ENCODE measurements at places on chromosomes 6 and 20. TPM values are rescaled to one million over a fixed set of nuclear protein-coding genes. Genes with fewer than 3 reads are reported as not detected.

Gene CEBPB
- total RNA-seq = 113 TPM

Gene WDR27
- total RNA-seq = 22.5 TPM

Gene IL17A
- total RNA-seq = not detected

Gene ACTL10
- total RNA-seq = 3.1 TPM

Gene EYS
- total RNA-seq = not detected

Gene OSTM1
- total RNA-seq = 116 TPM

Gene TTBK1
- not detected for total RNA-seq

DNA sequence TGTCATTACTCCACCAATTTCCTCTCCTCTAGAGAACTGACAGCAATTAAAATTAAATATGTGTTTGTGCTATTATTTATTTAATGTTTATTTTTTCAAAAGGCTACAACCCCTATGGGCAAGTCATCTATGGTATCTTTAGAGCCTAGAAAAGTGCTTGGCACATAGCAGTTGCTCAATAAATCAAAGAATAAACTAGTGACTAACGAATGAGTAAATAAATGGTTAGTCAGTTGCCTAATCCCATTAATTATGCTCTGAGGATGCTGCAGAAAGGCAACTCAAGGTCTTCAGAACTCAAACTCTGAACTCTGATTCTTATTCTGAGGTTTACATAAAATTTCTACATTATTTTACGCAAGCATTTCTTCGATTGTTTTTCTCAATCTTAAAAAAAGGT is 193.0 kb upstream of the TSHZ2 start:
- no peak overlapping the region for H3K27ac ChIP-seq
- H3K36me3 ChIP-seq = no peaks in the 10 kb centered on the region
- DNase-seq = no peak
- H3K27me3 ChIP-seq = no peaks in the 10 kb centered on the region
- no peak overlapping the region for H3K4me3 ChIP-seq
- no peaks in the 10 kb centered on the region for H3K4me1 ChIP-seq

GRCh38 chr6:51570168-51570921 is 517.1 kb downstream of the PKHD1 start:
- DNase-seq = no peak
- H3K4me1 ChIP-seq = no peaks in the 10 kb centered on the region
- H3K27me3 ChIP-seq = no peaks in the 10 kb centered on the region
- H3K36me3 ChIP-seq = no peaks in the 10 kb centered on the region
- H3K27ac ChIP-seq = no peak overlapping the region

DNA sequence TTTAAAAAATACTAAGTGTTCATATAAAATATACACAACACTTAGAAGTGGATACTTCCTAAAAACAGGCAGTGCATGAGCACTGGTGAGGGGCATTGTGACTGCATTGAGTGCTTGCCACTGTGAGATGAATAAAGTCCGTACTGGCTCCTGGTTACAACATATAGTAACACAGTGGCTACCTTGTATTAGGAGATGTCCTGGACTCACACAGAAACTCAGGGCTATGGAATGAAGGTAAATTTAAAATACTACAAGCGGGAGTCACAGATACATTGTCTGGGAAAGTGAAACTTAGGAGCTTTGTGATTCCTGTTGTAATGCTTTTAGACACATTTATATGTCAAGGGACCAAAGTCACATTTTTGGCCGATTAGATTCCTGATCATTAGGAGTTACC is 36.5 kb upstream of the HLA-G start:
- no peak for DNase-seq
- no peak overlapping the region for H3K4me3 ChIP-seq
- H3K36me3 ChIP-seq = no peaks in the 10 kb centered on the region
- no peaks in the 10 kb centered on the region for H3K4me1 ChIP-seq
- H3K27me3 ChIP-seq = no peaks in the 10 kb centered on the region

DNA sequence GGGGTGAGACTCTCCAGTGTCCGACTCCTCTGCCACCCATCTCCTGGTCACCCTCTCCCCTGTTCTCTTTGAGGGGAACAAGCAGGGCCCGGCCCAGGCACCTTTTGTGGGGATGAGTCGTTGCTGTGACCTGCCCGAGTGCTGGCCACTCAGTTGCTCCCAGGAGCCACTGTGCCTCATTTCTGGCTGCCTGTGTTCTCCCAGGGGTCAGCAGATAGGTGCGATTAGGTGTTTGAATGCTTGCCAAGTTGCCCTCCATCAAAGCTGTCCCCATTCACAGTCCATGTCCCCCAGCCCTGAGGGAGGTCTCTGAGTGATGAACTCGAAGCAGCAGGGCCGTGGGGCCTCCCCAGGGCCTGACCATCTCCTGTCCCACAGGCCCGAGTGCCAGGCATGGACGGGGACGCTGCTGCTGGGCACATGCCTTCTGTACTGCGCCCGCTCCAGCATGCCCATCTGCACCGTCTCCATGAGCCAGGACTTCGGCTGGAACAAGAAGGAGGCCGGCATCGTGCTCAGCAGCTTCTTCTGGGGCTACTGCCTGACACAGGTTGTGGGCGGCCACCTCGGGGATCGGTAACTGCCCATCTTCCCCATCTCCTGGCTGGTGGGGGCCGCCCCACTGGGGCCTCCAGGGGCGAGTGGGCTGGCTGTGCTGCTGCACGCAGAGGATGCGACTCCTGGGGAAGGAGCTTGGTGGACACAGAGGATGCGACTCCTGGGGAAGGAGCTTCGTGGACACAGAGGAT is 4.1 kb downstream of the SLC17A9 start:
- no peak overlapping the region for H3K4me3 ChIP-seq
- no peaks in the 10 kb centered on the region for H3K27me3 ChIP-seq
- H3K4me1 ChIP-seq = peaks cover 20% of the 10 kb centered on the region

GRCh38 chr20:46588532-46589511 is 38.4 kb upstream of the OCSTAMP start:
- H3K27ac ChIP-seq = no peak overlapping the region
- H3K36me3 ChIP-seq = no peaks in the 10 kb centered on the region
- no peaks in the 10 kb centered on the region for H3K4me1 ChIP-seq
- H3K27me3 ChIP-seq = no peaks in the 10 kb centered on the region
- DNase-seq = no peak
- no peak overlapping the region for H3K4me3 ChIP-seq

DNA sequence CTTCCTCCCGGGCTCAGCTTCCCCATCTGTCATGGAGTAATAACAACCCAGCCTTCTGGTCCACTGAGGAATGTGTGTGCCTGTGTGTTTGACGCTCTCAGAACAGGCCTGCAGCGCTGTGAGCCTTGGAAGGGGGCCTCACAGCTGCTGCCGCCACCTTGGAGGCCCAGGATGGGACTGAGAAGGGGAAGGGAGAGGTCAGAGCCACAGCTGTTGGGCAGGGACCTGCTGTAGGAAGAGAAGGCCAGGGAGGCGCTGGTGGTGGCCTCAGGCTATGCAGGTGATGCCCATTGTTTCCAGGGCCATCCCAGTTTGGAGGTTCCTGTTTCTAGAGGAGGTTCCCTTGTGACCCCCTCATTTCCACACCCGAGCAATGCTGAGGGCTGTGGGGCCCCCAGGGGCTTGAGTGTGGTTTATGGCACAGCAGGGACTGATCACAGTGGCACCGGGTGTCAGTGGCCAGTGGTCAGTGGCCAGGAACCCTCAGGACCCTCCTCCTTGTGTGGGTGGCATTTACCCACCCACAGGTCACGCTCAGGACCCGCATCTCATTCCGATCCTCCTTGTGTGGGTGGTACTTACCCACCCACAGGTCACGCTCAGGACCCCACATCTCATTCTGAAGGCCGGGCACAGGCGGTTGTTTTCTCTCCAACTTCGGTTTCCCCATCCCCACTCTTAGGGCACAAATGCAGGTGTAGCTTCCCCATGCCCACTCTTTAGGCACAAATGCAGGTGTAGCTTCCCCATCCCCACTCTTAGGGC is 14.0 kb downstream of the TPD52L2 start:
- H3K27ac ChIP-seq = no peak overlapping the region
- no peak overlapping the region for H3K4me3 ChIP-seq
- DNase-seq = no peak
- H3K4me1 ChIP-seq = no peaks in the 10 kb centered on the region
- H3K27me3 ChIP-seq = no peaks in the 10 kb centered on the region

DNA sequence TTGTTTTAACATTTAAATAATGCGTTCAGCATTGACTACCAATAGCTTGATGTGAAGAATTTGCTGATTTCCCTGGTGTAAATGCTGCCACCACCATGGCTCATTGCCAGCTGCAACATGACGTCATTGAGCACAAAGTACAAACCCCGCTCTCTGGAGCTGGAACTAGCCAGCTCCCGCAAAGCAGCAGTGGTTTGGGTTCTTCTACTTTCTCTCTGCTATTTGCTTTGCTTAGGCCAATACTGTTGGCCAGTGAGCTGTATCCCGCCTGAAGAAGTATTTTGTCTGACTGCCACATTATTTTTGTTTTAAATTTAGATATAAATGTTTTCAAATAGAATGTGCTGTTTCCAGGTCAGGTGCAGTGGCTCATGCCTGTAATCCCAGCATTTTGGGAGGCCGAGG is 47.4 kb upstream of the KIF13A start:
- peaks cover 3% of the 10 kb centered on the region for H3K4me1 ChIP-seq
- peak overlapping the region; percentile 37 for H3K27ac ChIP-seq
- H3K4me3 ChIP-seq = no peak overlapping the region
- H3K36me3 ChIP-seq = no peaks in the 10 kb centered on the region
- DNase-seq = no peak

GRCh38 chr6:79711167-79711566 is 80.0 kb downstream of the SH3BGRL2 start:
- DNase-seq = no peak
- no peaks in the 10 kb centered on the region for H3K4me1 ChIP-seq
- H3K27me3 ChIP-seq = no peaks in the 10 kb centered on the region
- H3K27ac ChIP-seq = no peak overlapping the region
- no peak overlapping the region for H3K4me3 ChIP-seq

DNA sequence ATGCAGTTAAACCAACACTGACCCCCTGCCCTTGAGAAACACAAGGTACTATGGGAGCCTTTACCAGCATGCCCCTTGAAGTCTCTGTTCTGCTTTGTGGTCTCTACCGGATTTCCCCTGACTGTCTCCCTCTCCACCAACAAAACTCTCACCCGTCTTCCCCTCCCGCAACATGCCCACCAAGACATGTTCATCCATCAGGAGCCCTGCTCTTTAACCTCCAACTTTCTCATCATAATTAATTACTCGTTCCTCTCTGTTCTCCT is 1.1 kb downstream of the ZNF165 start:
- peak overlapping the region; percentile 88 for H3K27ac ChIP-seq
- H3K4me1 ChIP-seq = no peaks in the 10 kb centered on the region
- no peaks in the 10 kb centered on the region for H3K27me3 ChIP-seq
- DNase-seq = no peak
- no peaks in the 10 kb centered on the region for H3K36me3 ChIP-seq

- peak overlapping the region; percentile 92 for H3K4me3 ChIP-seq
- H3K27me3 ChIP-seq = no peaks in the 10 kb centered on the region
- peaks cover 50% of the 10 kb centered on the region for H3K4me1 ChIP-seq
Observed at GRCh38 chr20:41137614-41138474, 501 bp downstream of the PLCG1 start.

DNA sequence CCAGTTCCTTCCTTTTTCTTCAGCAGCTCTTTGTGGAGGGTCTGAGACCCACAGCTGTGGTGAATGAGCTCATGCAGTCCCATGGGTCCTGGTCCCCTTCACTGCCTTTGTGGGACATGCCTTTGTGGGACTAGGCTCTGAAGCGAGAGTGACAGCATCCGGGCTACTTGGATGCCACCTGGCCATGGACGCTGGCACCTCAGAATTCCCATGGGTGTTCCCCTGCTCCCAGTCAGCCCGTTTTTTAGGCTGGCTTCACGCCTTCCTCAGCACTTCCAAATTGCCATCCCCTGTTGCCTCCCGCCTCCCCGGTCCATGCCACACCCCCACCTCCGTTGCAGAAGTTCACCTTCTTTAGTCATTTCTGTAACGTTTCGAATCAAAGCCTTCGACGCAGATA is 45.1 kb downstream of the RAMACL start:
- H3K4me1 ChIP-seq = no peaks in the 10 kb centered on the region
- peaks cover 5% of the 10 kb centered on the region for H3K36me3 ChIP-seq
- no peak for DNase-seq
- H3K4me3 ChIP-seq = peak overlapping the region; percentile 2

DNA sequence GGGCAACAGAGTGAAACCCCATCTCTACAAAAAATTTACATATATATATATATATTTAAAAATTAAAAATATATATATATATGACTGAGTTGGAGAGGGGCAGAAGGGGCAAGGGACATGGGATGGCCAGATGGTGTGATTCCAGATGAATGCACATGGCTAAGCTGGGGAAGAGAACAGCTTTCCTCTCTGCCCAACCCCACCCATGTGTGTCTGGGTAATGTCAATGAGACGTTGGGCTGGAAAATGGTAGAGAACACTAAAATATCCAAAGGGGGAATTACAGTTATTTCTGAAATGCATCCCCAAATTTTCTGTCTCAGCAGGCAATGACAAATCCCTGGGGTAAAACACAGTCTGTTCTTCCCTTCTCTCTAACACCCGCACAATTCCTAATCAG is 31.2 kb upstream of the CCND3 start:
- H3K36me3 ChIP-seq = no peaks in the 10 kb centered on the region
- H3K27me3 ChIP-seq = no peaks in the 10 kb centered on the region
- no peaks in the 10 kb centered on the region for H3K4me1 ChIP-seq

- H3K4me3 ChIP-seq = no peak overlapping the region
- H3K4me1 ChIP-seq = no peaks in the 10 kb centered on the region
- DNase-seq = no peak
- no peak overlapping the region for H3K27ac ChIP-seq
Observed at GRCh38 chr6:140970485-140970884, 1162.2 kb upstream of the GJE1 start.

DNA sequence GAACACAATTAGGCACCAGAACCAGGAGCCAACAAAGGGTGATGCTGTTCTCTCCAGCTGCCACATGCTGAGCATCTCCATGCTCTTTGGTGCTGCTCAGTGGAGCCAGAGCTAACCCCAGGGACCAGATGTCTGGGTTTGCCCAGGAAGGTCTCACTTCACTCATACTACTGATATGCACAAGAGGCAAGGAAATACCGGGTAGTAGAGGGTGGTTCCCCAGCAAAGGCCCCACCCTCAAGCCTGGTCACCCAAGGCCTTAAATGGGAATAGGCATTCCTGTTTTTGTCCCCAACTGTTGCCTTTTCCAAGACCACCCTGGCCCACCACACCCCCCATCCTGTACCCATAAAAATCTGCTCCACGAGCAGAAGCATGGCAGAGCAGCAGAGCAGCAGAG is 204.5 kb upstream of the TAB2 start:
- no peak overlapping the region for H3K27ac ChIP-seq
- H3K27me3 ChIP-seq = no peaks in the 10 kb centered on the region
- DNase-seq = no peak
- H3K4me3 ChIP-seq = no peak overlapping the region
- no peaks in the 10 kb centered on the region for H3K36me3 ChIP-seq

DNA sequence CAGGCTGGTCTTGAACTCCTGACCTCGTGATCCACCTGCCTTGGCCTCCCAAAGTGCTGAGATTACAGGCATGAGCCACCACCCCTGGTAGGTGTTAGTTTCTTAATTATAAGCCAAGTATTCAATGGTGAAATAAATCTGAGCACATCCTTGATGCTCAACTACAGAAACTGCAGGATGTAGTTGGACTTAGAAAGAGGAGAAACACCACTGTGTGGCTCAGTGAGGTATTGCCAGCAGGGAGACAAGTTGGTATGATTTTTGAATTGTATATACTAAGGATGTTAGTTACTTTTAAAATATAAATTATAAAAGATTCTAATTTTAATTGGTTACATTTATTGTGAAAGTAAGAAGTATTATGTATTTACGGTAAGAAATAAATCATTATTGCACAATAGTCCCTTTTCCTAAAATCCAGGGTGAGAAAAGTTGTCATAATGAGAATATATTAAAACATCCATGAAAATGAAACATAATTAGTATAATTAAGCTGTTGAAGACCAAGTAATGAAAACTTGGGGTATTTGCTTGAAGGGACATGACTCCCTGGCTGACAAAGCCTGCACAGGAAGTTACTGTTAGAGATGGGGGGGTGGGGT is 17.6 kb downstream of the SLC18B1 start:
- DNase-seq = no peak
- H3K4me3 ChIP-seq = no peak overlapping the region
- H3K27ac ChIP-seq = no peak overlapping the region
- no peaks in the 10 kb centered on the region for H3K36me3 ChIP-seq

All from thoracic aorta (tissue), 2 donors.